ENCODE measurements at places on chromosomes 16 and 17.

GRCh38 chr16:3036726-3037315 lies at the start of gene BICDL2:
BICDL2 (minus strand) TSS chr16:3036944; CDS start chr16:3035496, 1,448 bp downstream.
- no peak for DNase-seq

DNA sequence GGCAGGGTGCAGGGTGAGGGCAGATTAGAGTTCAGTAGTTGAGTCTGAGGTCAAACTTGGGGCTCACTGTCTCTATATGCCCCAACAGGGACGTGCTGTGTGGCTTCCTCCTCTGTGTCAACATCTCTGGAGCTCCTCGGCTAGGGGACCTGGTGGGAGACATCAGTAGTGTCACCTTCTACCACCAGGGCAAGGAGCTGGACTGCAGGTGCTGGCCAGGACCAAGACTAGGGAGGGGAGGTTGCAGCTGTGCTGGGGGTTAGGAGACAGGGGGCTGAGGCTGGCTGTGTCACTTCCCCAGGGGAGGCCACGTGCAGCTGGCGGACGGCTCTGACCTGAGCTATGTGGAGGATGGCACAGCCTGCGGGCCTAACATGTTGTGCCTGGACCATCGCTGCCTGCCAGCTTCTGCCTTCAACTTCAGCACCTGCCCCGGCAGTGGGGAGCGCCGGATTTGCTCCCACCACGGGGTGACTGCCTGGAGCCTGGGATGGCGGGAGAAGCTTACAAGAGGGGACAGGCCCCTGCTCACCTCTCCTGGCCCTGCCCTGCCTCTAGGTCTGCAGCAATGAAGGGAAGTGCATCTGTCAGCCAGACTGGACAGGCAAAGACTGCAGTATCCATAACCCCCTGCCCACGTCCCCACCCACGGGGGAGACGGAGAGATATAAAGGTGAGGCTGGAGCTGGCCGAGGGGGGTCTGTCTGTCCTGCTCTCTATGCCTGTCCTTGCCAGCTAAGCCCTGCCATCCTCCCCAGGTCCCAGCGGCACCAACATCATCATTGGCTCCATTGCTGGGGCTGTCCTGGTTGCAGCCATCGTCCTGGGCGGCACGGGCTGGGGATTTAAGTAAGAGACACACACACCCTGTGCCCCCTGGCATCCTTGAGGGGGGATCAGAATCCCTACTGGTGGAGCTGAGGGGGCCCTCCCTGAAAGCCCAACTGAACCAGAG lies 18.9 kb downstream of the ADAM11 start:
- no peak for DNase-seq

DNA sequence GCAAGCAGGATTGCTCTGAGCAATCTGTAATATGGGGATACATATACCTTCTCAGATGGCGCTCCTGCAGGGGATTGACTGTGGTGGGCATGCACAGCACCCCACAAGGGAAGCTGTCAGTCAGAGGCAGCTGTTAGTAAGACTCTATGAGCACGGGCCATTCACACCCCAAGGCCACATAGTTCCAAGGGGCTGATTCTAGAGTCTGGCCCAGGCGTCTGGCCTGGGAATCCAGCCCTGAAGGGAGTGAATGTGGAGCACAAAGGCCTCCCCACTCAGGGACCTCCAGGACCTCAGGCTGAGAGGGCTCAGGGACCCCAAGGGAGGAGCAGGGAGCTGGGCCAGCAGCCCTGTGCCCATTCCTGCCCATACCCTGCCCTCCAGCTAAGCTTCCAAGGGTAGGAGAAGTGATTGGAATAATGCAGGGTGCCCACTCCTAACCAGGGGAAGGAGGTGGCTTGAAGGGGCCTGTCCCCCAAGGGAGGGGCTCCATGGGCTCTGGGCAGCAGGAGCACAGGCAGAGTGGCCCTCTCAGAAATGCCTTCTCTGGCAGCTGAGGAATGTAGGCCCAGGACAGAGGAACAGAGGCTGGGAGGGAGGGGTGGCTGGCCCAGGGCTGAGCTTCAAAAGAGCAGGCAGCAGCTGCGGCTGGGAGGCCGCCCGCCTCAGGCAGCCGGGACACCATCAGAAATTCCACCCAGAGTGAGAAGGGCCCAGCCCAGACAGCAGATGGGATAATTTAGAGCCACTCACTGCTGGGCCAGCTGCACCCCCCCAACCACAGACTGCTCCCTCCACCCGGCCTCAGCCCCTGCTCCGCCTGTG lies 48.9 kb upstream of the MRPS23 start:
- no peak for DNase-seq

- DNase-seq, result no peak
These were observed 74.2 kb upstream of the MARCHF10 start for GRCh38 chr17:62882284-62882683.

GRCh38 chr17:41615454-41615853 lies 2.9 kb upstream of the KRT16 start:
- no peak for DNase-seq

GRCh38 chr17:37490638-37491614 lies 1.2 kb downstream of the DUSP14 start:
- peak; percentile 33 for DNase-seq

DNA sequence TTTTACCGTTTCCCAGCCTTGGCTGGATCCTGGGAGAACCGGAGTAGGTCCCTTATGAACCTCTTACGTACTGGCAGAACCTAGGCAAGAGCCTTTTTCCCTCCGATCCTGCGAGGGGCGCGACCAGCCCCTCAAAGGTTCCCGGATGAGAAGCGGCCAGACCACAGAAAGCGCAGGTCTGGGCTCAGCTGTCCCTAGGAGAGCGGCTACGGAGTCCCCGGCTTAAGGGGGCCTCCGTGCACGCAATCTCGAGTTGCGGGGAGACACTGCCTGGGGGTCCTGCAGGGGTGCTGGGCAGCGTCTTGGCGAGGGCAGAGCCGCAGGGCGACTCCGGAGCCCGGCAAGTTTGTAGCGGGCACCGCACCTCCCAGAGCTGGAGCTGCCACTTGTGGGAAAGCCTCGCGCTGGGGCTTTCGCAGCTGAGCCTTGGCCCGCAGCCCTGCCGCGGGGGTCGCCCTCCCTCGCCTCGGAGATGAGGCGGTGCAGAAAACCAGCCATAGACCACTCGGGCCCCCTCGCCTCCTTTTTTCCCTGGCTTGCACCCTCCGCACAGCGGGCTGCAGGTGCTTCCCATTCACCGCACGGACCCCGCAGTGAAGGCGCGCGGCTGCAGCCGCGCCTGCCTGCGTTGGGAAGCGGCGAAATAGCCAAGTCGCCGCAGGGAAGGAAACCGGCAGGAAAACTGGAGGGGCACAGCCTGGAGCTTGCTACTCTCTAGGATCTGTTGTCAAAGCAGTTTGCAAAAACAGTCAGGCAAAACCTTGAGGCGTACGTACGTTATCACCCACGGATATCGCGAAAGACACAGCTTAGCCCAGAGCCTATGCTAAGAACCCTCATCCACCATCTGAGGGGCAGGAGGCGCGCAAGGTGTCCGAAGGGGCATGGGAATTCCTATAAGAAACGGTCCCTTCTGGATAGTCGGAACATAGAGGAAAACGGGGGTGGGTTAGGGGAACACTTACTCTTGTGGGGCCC lies 834 bp downstream of the CDH8 start:
- peak; percentile 8 for DNase-seq

GRCh38 chr16:13866073-13866472 lies 53.9 kb upstream of the ERCC4 start:
- peak; percentile 78 for DNase-seq

DNA sequence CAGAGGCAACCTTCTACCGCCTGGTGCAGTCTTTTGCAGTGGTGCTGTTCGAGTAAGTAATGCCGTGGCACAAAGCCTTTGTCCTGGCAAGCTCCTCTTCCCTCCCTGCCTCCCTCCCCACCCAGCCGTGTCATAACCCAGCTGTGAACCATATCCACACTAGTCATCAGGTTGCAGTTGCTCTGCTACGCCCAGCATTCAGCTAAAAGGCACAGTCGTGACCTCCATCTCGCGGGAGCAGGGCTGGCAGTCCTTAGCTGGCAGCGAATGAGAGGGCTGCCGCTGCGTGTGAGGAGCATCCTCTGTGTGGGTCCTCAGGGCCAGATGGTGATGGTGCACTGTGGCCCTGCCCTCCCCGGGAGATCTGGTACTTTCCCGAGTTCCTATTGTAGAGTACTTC lies 39.3 kb downstream of the CIBAR2 start:
- DNase-seq, result no peak

DNA sequence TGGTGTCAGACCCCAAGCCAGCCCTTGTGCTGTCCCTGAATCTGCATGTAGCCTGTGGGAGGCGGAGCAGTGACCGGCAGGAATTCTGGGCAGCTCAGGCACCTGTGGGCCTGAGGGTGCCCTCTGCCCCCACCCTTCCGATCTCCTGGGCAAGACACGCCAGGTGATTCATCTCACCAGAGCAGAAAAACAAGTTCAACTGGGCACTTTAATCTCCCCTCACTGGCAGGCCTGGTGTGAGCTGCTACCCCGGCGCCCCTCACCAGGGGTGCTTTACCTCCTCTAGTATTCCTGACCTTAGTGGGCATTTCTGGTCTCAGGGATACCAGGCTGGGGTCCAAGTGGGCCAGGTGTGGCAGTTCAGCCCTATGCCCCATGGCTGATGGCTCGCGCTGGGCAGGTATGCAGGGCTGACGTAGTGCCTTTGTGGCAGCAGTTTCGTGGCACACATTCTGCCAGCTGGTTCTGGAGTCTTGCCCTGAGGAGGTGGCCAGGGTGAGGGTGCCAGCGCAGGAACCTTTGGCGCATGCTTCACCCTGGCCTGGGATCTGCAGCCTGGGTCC lies 6.0 kb downstream of the ERBB2 start:
- DNase-seq, result no peak

DNA sequence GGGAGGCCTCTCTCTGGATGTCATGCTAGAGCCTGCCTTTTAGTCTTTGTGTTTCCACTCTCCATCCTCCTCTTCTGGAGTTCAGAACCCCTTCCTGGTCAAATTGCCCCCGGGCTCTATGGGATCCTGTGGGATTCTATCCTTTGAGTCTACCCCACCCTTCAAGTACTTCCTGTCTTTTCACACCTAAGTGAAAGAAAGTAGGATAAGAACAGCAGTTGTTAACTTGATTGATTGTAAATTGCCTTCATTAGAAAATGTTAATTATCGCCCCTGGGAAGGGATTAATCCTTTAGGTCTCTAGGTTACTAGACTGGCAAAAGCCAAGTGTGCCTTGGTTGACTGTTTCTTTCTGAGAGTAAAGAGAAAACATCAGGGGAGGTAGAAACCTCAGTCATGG lies 30.1 kb downstream of the PRKCB start:
- no peak for DNase-seq

DNA sequence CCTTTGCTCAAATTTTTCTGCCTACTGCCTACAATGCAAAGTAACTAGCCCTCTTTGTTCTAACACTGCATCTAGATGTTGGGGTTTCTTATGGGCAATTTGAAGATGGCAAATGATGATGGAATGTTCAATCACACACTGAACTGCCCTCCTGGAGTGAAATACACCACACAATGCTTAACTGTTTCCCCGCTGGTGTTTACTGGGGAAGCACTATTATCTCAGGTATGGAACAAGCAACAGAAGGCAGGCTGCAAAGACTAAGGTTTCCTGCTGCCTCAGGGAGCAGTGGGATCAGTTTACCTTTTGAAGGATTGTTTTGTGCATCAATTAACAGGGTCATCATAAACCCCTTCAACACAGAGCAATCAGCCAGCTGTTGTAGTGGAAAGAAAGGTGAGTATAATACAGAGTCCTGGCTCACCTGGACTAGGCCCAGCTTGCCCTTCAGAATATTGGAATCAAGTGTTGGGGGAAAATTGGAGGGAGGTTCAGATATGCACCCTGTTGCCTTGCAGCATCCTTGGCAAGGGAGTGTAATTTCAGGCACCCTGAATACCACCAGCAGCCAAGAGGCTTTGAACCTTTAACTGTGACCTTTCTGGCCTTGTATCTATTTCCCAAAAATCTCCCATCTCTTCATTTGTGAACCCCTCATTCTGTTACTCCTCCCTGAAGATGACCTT lies 105.4 kb upstream of the CDH11 start:
- no peak for DNase-seq

DNA sequence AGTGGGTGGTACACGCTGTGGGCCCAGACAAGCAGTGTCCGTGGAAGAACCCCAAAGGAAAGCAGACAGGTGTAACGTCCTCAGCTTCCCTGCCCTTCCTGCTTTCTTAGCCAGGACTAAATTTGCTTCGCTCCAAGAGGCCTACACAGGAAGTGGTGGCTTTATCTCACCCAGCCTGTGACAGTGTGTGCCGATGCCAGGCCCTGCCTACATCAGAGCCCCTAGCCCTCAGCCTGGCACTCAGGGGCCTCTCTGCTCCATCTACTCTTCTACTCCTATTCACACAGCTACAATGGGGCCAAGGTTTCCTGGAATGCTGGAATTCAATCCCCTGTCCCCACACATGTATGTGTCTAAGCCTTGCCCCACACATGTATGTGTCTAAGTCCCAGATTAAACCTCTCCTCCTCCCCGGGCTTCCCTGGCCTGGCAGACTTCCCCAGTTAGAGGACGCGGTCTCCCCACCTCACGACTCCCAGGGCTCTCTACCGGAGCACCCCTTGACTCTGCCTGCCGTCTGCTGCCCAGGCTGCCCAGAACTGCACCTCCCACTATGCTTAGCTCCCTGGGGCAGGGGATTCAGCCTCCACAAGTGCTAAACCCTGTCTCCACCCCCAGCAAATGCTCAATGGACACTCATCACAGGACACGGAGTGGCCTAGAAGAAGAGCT lies 8.2 kb downstream of the PGAP3 start:
- no peak for DNase-seq

GRCh38 chr17:3851461-3852100 lies 5.5 kb upstream of the NCBP3 start:
- no peak for DNase-seq

DNA sequence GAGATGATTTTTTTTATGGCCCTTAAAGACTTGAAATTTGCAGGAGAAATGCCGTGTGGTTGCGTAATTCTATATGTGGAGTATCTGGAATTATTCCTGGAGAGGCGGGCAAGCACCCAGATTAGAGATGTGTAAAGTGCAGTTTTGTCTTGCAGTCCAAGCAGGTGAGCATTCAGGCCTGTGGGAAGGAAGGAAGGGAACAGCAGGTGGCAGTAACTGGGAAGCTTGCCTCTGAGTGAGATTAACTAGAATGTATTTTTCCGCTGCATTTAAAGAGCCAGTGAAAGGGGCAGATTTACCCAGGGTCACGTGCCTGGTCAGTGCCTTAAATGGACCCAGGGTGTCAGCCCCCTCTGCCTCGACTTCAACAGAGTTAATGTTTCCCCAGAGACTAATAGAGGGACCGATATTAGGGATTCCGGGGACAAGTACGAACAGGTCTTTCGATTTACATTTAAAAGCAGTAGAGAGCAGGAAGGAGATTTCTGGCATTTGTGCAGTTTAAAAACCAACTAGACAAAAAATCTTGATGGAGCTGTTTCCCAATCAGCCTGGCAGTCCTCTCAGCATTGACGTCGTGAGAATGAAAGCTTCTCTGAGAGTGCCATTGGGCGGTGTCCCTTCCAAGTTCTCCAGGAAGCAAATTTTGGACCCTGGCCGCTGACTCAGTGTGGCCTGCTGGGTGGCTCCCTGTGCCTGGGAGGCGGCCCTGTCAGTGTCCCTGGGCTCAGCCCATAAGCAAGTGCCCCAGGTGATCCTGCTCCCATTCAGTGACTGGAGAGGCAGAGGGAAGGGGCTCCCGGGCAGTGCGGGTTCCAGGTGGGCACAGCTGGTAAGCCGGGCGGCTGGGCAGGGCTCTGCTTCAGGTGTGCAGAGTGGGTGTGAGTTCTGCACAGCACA lies 38.2 kb downstream of the KSR1 start:
- peak; percentile 12 for DNase-seq

Measured in HEK293T (cell line).